ENCODE measurements at places on chromosomes 1 and 21.
A peak's percentile ranks its signal among the peaks of the same experiment; 100 is the strongest.

DNA sequence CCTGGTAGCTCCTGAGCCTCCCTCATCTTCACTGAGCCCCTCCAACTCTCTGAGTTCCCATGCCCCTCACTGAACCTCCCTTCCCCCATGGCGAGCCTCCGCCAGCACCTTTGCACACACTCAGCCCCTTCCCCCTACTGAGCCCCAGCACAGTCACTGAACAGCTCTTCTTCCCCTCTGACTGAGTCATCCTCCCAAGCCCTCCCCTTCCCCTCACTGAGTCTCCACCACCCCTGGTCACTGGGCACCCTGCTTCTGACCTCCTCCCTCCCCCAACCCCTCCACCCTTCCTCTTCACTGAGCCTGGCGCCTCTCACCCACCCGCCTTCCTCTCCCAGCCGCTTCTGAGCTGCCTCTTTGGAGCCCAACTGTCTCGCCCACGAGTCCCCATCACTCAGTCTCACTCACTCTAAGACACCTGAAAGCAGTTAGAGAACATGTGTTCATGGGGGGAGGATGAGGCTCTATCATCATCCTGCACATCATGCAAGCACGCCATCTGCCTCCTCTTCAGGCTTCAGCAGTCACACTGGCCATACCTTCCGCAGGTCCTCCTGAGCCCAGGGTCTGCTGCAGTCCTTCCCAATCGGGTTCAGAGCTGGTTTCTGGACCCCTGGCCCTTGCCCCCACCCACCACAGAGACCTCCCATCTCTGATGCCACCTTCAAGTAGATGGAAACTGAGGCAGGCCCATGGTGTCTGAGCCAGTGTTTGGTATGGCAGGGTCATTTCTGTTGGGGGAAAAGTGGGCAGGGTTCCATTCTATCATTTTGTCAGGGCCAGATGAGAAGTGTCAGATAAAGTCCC lies 2.0 kb upstream of the TRNP1 start:
- no peak for DNase-seq

- peak; percentile 93 for DNase-seq
These were observed 48.4 kb downstream of the CCN1 start for GRCh38 chr1:85628791-85629531.

- DNase-seq: no peak
These were observed 126.5 kb downstream of the RHOU start for GRCh38 chr1:228861832-228862180.

- no peak for DNase-seq
These were observed 27.8 kb downstream of the HSPG2 start for GRCh38 chr1:21909286-21909759.

GRCh38 chr1:12059722-12060464 lies 3.2 kb upstream of the TNFRSF8 start:
- DNase-seq: no peak

- no peak for DNase-seq
These were observed 22.0 kb downstream of the SELL start for GRCh38 chr1:169689395-169689794.

- no peak for DNase-seq
These were observed 147.7 kb downstream of the SYT2 start for GRCh38 chr1:202562444-202563060.

DNA sequence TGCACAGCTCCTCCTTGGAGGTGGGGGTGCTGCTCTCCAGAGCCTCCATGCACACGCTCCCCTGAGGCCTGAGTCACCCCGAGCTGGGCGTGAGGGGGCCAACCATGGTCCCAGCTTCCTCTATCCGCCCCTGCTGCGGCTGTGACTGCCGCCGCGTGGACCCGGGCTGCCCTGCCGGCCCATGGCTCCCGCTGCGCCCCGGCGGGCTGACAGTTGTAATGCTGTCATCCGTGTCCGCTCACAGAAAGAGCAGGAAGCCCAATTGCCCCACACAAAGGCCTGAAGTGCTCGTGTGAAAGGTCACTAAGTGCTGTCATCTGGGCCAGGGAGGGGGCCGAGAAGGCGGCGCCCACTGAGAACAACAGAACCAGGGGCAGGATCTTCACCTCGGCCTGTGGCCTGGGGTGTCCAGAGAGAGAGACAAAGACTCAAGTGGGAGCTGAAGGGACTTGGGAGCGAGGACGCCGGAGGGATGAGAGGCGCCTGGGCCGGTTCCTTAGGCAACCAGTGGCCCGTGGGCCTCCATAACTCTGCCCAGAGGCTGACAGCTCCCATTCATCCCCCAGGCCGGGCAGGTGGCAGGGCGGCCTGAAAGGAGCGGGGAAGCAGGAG lies 31.5 kb downstream of the OLIG1 start:
- no peak for DNase-seq

- DNase-seq: no peak
These were observed 556.4 kb downstream of the KIF26B start for GRCh38 chr1:245710961-245711903.

- peak; percentile 93 for DNase-seq
These were observed 80.9 kb upstream of the BACH1 start for GRCh38 chr21:29217818-29218291.

DNA sequence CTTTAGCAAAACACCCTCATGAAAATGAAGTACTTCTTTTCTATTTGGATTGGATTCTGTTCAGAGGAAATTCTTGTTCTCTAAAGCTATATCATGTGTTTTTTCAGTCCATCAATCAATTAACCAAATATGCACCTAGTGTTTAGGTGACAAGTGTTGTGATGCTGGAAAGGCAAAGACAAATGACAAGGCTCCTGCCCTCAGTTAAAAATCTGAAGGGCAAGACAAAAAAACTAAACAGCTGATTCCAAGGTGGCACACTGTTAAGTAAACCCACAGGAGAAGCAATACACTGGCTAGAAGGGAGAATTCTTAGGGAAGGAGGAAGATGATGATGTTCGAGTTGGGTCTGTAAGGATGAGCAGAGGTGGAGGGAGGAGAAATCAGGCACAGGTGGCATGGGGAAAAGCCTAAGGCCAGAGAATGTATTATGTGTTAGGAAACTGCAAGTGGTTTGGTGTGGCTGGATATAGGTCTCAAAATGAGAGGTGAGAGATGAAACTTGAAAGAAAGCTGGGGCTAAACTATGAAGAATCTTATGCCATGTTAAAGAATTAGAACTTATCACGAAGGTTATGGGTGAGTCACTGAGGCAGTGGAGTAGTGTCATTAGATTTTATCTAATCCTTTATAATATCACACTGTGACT lies 51.8 kb upstream of the GFI1 start:
- no peak for DNase-seq

DNA sequence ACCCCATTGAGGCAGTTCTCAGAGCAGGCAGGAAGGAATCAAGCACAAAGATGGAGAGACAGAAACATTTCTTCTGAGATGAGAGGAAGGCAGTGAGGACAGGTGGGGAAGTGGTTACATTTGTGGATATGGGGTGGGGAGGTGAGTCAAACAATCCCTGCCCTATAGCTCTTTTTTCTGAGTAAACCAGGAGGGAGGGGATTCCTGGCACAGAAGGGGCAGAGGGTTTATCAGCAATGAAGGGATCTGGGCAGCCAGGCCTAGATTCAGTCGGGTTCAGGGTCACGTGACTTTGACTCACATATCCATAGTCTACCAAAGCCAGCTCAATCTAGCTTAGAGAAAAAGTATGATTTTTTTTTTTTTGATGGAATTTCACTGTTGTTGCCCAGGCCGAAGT lies 15.7 kb upstream of the PHC2 start:
- no peak for DNase-seq

DNA sequence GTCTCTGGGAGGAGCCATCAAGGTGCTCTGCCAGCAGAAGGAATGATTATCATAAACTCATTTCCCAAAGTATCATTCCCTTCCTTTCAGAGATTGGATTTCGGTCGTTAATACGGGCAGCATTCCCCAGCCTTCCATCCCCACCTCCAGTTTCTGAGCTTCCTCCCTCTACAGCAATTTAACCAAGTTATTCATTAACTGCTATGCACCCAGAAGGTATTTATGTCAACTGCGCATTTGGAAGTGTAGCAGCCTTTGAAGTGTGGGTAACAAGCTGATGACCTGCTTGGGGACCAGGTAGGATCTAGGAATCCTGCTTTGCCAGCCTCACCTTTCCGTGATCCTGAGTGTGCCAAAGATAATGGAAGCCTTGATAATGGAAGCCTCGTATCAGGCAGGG lies 172.4 kb upstream of the IGSF21 start:
- DNase-seq: no peak

DNA sequence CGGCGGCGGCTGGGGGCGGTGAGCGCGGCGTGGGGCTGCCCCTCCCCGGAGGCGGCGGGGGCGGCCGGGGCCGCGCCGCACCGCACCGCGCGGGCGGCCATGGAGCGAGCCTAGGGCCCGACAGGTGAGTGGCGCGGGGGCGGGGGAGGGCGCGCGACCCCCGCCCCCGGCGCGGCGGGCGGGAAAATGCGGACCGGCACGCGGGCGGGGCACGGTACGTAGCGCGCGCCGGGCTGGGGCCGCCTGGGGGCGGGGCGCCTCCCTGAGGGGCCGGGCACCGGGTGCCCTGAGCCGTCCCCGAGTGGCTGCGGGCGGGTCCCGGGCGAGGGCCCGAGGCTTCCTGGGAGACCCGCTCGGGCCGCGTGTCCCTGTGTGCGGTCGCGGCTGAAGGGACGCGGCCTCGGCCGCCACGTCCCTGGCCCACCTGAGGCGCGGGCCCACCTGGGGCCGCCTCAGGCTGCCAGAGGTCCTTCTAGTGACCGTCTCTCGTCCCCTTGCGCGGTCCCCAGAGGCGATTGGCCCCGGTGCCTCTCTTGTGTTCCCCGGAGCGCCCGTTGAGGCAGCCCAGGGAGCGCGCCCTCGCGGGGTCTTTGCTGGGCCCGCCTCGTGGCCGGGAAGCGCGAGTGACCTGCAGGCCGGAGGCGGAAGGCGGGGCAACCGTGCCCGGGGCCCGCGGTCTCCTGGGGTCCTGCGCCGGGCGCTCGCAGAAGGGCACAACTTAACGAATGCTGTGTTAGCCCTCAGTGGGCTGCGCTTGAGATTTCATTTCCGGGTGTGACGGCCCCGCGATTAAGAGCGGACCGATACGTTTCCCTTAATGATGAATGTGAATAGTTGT lies 500 bp downstream of the FAM20B start:
- no peak for DNase-seq

Measured in HS-27A (cell line).